Left ventricle myocardium inferior (tissue), 1 donor: ENCODE measurements at places on chromosomes 7 and 10.
A peak's percentile ranks its signal among the peaks of the same experiment; 100 is the strongest.

GRCh38 chr7:46360296-46360695 is 439.2 kb upstream of the IGFBP3 start:
- H3K27ac ChIP-seq: no peak overlapping the region
- H3K4me3 ChIP-seq: no peak overlapping the region
- no peaks in the 10 kb centered on the region for H3K27me3 ChIP-seq
- H3K4me1 ChIP-seq: no peaks in the 10 kb centered on the region
- no peaks in the 10 kb centered on the region for H3K36me3 ChIP-seq

- H3K4me1 ChIP-seq: peaks cover 92% of the 10 kb centered on the region
- DNase-seq: no peak
- H3K4me3 ChIP-seq: no peak overlapping the region
- no peaks in the 10 kb centered on the region for H3K36me3 ChIP-seq
- no peak overlapping the region for H3K27ac ChIP-seq
Observed at GRCh38 chr10:96584035-96584434, 2.8 kb downstream of the TM9SF3 start.

DNA sequence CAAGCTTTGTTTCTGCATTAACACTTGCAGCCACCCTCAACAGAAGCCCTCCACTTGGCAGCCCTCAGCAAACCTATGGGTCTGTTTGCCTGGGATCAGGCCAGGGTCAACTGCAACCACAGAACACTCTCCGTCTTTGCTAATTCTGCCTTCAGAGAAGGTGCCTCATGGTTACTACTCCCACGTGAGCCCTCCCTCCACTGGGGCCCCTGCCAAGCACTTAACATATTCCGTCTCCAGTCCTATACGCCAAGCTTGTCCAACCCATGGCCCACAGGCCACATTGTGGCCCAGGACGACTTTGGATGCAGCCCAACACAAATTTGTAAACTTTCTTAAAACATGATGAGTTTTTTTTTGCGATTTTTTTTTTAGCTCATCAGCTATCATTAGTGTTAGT is 54.7 kb downstream of the HSPA12A start:
- DNase-seq: no peak
- no peak overlapping the region for H3K4me3 ChIP-seq
- H3K4me1 ChIP-seq: peaks cover 56% of the 10 kb centered on the region
- H3K27me3 ChIP-seq: no peaks in the 10 kb centered on the region
- peak overlapping the region; percentile 68 for H3K27ac ChIP-seq

DNA sequence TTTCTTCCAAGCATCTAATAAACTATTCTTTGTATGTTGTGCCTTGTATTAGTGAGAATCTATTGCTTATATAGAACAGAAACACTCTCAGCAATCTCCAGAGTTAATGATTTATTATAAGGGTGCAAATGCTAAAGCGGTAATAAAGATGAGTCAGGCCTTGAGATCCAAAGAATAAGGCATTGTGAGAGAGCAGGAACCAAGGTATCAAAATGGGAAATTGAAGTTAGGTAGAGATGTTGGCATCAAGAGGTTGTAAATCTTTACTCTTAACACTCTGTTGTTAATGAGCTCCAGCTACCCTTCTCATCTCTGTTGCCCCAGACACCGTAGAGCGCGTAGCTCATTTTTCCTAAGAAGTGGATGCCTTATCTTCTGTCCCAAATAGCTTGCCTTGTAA is 375.2 kb downstream of the ARL4A start:
- no peak for DNase-seq
- H3K4me3 ChIP-seq: no peak overlapping the region
- H3K27me3 ChIP-seq: no peaks in the 10 kb centered on the region
- H3K4me1 ChIP-seq: no peaks in the 10 kb centered on the region

GRCh38 chr10:58627392-58627791 is 114.7 kb downstream of the BICC1 start:
- no peak overlapping the region for H3K27ac ChIP-seq
- no peaks in the 10 kb centered on the region for H3K27me3 ChIP-seq
- H3K4me1 ChIP-seq: no peaks in the 10 kb centered on the region

DNA sequence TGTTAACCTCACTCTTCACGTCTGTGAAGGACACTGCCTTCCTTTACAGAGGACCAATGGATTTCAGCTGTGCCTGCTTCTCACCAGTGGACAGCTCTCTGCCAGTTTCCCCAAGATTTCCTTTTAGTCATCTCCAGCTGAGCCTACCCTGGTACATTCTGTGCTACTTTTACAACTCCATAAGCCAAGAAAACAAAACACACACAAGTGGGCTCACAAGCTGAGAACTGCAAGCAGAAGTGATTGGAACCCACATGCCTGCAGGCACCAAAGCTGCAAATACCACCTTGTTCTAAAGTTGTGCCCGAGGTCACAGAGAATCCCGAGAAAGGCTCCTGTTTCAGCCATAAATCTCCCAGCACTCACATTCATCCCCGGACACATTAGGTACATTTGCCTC is 636.8 kb downstream of the PHTF2 start:
- no peaks in the 10 kb centered on the region for H3K4me1 ChIP-seq
- no peak overlapping the region for H3K27ac ChIP-seq
- no peak overlapping the region for H3K4me3 ChIP-seq
- no peaks in the 10 kb centered on the region for H3K27me3 ChIP-seq

DNA sequence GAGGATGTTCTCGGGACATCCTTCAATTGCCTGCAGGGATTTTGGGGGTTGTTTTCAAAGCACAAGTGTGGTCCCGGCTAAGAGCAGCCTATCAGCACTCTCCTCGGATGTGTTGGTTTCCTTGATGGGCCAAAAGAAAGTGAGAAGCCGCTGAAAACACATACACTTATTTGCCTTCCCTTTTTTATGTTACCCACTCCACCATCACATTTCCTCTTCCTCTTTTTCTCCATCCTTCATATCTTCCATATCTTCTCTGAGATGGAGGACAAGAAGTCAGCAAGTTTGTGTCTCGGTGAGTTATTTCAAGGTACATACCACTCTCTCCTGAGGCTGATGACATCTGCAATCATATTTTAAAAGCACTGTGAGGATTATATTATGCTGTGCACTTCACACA is 64.0 kb downstream of the ZNF33B start:
- no peak for DNase-seq
- no peak overlapping the region for H3K4me3 ChIP-seq
- peaks cover 7% of the 10 kb centered on the region for H3K27me3 ChIP-seq
- no peak overlapping the region for H3K27ac ChIP-seq
- no peaks in the 10 kb centered on the region for H3K4me1 ChIP-seq
- H3K36me3 ChIP-seq: no peaks in the 10 kb centered on the region

GRCh38 chr10:114470956-114471905 is 66.9 kb upstream of the AFAP1L2 start:
- DNase-seq: peak; percentile 52
- peak overlapping the region; percentile 92 for H3K27ac ChIP-seq
- H3K27me3 ChIP-seq: no peaks in the 10 kb centered on the region

DNA sequence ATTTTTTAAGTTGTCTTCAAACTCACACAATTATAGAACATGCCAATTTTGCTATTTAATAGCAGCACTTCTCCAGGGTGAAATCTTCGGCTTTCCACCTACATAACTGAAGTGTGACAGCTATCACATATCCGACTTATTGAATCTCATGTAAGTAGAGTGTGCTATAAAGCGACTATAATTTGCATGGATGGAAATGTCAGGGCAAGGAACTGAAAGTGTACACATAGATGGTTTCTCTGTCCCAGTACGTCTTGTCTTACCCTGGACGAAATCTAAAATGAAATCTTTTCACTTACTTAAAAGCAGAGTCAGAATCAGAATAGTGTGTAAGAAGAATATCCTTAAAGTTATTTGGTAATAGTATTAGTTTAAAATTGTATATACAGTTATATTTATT is 132.3 kb downstream of the THSD7A start:
- no peak overlapping the region for H3K4me3 ChIP-seq
- no peak for DNase-seq

GRCh38 chr10:124043310-124044142 is 49.9 kb downstream of the CHST15 start:
- peaks cover 7% of the 10 kb centered on the region for H3K27me3 ChIP-seq
- DNase-seq: no peak
- peaks cover 8% of the 10 kb centered on the region for H3K4me1 ChIP-seq
- no peak overlapping the region for H3K4me3 ChIP-seq
- no peaks in the 10 kb centered on the region for H3K36me3 ChIP-seq
- H3K27ac ChIP-seq: no peak overlapping the region

DNA sequence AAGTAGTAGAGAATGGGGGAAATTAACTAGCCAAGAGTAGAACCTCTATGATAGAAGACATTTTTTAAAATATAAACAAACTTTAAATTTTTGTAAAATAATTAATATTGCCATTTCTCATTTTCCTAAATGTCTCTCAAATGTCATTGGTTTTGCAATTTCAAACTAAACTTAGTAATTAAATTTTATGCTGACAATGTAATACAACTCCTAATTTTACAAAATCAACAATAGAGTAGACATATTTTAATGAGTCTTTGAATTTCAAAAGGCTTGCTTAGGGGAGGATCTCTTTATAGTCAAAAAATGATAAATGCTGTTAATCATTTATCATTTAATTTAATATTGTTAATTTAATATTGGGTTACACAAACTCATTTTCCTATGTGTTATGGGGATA is 81.8 kb downstream of the ZWINT start:
- H3K36me3 ChIP-seq: no peaks in the 10 kb centered on the region
- DNase-seq: no peak
- H3K4me3 ChIP-seq: no peak overlapping the region
- H3K27me3 ChIP-seq: no peaks in the 10 kb centered on the region

- no peaks in the 10 kb centered on the region for H3K36me3 ChIP-seq
- H3K27me3 ChIP-seq: no peaks in the 10 kb centered on the region
- peaks cover 5% of the 10 kb centered on the region for H3K4me1 ChIP-seq
- peak; percentile 19 for DNase-seq
- no peak overlapping the region for H3K27ac ChIP-seq
- H3K4me3 ChIP-seq: no peak overlapping the region
Observed at GRCh38 chr7:88357294-88357693, 50.6 kb upstream of the STEAP4 start.

DNA sequence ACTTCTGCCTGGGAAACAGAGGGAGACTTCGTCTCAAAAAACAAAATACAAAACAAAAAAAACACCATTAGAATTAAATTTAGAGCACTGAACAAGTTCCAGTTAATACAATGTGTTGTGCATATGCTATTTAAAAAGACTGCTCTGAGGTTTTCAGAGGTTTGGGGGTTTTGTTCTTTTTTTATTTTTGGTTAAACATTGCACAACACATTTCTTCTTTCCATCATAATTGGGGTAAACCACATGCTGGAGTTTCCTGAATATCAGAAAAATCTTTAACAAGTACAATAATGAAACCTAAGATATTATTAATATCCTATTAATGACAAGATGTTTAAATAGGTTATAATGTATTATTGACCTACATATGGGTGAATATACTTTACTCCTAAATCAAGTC is 26.3 kb downstream of the IGF2BP3 start:
- H3K36me3 ChIP-seq: no peaks in the 10 kb centered on the region
- peaks cover 37% of the 10 kb centered on the region for H3K27me3 ChIP-seq
- no peaks in the 10 kb centered on the region for H3K4me1 ChIP-seq
- H3K4me3 ChIP-seq: no peak overlapping the region
- H3K27ac ChIP-seq: no peak overlapping the region

DNA sequence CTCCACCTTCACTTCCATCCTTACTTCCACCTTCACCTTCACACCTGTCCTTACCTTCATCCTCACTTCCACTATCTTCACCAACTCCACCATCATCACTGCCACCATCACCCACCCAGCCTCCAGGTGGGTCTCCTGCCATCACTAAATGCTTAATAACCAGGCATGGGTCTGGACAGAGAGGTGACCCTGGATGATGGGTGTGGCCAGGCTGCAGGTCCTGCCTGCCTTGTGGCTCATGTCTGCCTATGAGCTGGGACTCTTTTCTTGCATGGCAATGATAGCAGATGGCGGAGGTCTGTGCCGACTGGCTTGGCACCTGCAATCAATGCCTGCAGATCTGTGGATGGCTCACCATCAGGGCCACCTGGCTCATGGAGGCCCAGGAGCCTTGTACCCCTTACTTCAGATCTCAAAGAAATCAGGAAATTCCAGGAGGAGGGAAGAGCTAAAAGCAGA is 60.1 kb upstream of the ELN start:
- H3K36me3 ChIP-seq: no peaks in the 10 kb centered on the region
- DNase-seq: no peak
- no peak overlapping the region for H3K27ac ChIP-seq
- H3K4me3 ChIP-seq: no peak overlapping the region
- H3K27me3 ChIP-seq: peaks cover 7% of the 10 kb centered on the region

- H3K36me3 ChIP-seq: no peaks in the 10 kb centered on the region
- H3K4me1 ChIP-seq: peaks cover 6% of the 10 kb centered on the region
- no peak for DNase-seq
- H3K4me3 ChIP-seq: no peak overlapping the region
- no peak overlapping the region for H3K27ac ChIP-seq
Observed at GRCh38 chr10:14585287-14586193, 189.2 kb downstream of the FAM107B start.

DNA sequence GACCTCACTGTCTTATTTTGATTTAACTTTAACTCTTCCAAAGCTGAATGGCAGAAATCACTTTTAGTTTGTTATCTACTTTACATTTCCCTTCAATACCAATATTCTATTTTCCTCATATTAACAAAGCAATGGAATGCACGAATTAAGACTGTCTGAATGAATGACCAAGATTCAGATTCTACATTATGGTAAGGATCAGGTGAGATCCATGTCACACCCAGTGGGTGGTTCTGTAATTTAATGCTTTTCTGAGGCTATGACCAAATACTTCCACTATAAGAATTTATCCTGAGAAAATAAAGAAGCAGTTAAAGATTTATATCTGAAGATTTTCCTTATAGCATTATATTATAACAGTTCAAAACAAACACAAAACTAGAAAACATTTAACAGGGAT is 90.2 kb upstream of the NUPR2 start:
- no peaks in the 10 kb centered on the region for H3K4me1 ChIP-seq
- no peak overlapping the region for H3K4me3 ChIP-seq
- no peak for DNase-seq
- H3K27ac ChIP-seq: no peak overlapping the region
- no peaks in the 10 kb centered on the region for H3K36me3 ChIP-seq

- H3K27me3 ChIP-seq: peaks cover 4% of the 10 kb centered on the region
- H3K36me3 ChIP-seq: no peaks in the 10 kb centered on the region
- no peak overlapping the region for H3K4me3 ChIP-seq
- H3K27ac ChIP-seq: no peak overlapping the region
- no peaks in the 10 kb centered on the region for H3K4me1 ChIP-seq
Observed at GRCh38 chr7:20170633-20171032, 46.6 kb downstream of the MACC1 start.

GRCh38 chr7:31077484-31078362 is 25.6 kb downstream of the ADCYAP1R1 start:
- DNase-seq: peak; percentile 7
- no peaks in the 10 kb centered on the region for H3K36me3 ChIP-seq
- no peak overlapping the region for H3K27ac ChIP-seq
- peaks cover 24% of the 10 kb centered on the region for H3K4me1 ChIP-seq

GRCh38 chr10:82683945-82684344 is 809.0 kb downstream of the NRG3 start:
- no peak overlapping the region for H3K4me3 ChIP-seq
- no peak for DNase-seq
- H3K27me3 ChIP-seq: no peaks in the 10 kb centered on the region
- no peaks in the 10 kb centered on the region for H3K4me1 ChIP-seq
- no peak overlapping the region for H3K27ac ChIP-seq

GRCh38 chr10:94416896-94417295 is 14.6 kb downstream of the TBC1D12 start:
- H3K27me3 ChIP-seq: no peaks in the 10 kb centered on the region
- no peak overlapping the region for H3K4me3 ChIP-seq

GRCh38 chr10:25501912-25502311 is 327.1 kb downstream of the GPR158 start:
- no peaks in the 10 kb centered on the region for H3K36me3 ChIP-seq
- H3K4me3 ChIP-seq: no peak overlapping the region
- H3K27ac ChIP-seq: no peak overlapping the region
- H3K4me1 ChIP-seq: peaks cover 10% of the 10 kb centered on the region
- no peaks in the 10 kb centered on the region for H3K27me3 ChIP-seq

- H3K4me3 ChIP-seq: no peak overlapping the region
- DNase-seq: no peak
- no peaks in the 10 kb centered on the region for H3K27me3 ChIP-seq
- no peaks in the 10 kb centered on the region for H3K36me3 ChIP-seq
Observed at GRCh38 chr10:26457088-26457487, 18.9 kb downstream of the APBB1IP start.
